ENCODE measurements at places on chromosomes 11 and 22.

DNA sequence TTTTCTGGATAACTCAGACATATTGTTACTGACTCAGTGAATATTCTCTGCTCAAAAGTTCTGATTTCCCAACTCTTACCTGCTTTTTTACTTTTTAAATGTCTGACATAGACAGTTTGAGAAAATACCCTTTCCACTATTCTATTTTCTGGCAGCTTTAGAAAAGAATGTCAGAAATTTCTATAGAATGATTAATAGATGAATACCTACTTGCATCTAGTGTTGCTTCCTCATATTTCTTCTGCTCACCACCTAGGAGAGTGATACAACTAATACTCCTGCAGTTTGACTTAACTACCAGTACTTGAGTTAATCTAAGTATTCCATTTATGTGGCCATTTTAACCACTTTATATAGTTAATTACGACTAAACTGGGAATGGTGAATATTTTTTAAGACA lies 55.2 kb downstream of the KDM2A start:
- no peak for DNase-seq

- no peak for DNase-seq
Measured at GRCh38 chr11:78551066-78551465, 23.6 kb downstream of the NARS2 start.

GRCh38 chr11:109783014-109783413 lies 310.2 kb upstream of the ZC3H12C start:
- no peak for DNase-seq

GRCh38 chr11:42422090-42422489 lies 889.7 kb upstream of the API5 start:
- DNase-seq = no peak

DNA sequence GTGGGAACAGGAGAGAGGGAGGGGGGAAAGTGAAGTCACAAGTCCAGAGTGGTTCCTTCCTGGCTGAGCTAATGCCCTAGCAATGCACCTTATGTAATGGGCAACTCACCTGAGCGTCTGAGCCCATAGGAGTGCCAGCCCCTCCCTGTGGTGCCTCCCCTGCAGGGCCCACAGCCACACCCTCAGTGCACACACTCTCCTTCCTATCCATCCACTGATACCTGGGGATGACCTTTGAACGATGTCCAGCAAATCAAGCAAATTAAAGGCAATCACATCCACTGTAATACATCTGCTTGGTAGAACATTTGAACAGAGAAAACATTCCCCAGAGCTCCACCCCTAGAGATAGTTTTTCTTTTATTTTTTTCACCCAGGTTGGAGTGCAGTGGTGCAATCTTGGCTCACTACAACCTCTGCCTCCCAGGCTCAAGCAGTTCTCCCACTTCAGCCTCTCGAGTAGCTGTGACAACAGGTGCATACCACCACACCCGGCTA lies 19.6 kb upstream of the MICAL2 start:
- no peak for DNase-seq

- no peak for DNase-seq
Measured at GRCh38 chr22:45224331-45224730, 16.4 kb downstream of the KIAA0930 start.

DNA sequence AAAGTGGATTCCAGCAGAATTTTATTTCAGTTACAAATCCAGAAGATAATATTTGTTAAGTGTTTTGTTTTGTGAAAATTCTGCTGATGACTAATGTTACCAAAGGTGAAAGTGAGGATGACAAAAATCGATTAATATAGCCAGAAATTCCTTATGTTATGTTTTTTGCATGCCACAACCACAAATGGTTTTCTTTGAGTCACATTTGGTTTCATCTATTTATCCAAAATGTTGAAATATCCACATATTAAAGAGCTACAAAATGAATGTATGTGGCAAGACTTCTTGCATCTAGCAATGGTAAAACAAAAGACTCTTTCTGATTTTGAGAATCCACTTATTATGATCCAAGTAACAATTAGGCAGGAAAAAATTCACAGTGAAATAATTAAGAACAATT lies 150.1 kb upstream of the LRRC4C start:
- DNase-seq = no peak

GRCh38 chr11:85779956-85780640 lies 30.8 kb downstream of the SYTL2 start:
- peak; percentile 20 for DNase-seq

- DNase-seq = peak; percentile 30
Measured at GRCh38 chr11:69744435-69744834, 30.7 kb downstream of the FGF4 start.

GRCh38 chr11:61056571-61056970 lies 45.7 kb upstream of the CD5 start:
- no peak for DNase-seq

- DNase-seq = no peak
Measured at GRCh38 chr11:11866203-11866602, 24.4 kb downstream of the USP47 start.

GRCh38 chr11:2258501-2259465 lies 11.6 kb downstream of the ASCL2 start:
- DNase-seq = no peak

DNA sequence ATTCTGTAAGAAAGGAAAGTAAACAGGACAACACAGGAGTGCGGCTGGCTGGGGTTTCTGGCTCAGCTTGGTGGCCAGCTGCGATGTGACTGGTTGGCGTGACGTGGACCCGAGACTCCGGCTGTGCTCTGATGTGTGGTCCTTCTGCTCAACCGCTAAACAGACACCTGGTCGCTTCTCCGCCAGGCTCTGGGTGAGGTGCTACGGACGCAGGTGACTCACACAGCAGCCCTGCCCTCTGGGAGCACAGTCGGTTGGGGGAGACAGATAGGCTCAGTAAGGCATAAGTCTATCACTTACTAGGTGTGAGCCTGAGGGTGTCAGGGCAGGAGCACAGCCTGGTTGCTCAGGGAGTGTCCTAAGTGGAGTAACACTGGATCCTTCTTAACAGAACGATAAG lies 8.2 kb downstream of the RTL6 start:
- DNase-seq = no peak

DNA sequence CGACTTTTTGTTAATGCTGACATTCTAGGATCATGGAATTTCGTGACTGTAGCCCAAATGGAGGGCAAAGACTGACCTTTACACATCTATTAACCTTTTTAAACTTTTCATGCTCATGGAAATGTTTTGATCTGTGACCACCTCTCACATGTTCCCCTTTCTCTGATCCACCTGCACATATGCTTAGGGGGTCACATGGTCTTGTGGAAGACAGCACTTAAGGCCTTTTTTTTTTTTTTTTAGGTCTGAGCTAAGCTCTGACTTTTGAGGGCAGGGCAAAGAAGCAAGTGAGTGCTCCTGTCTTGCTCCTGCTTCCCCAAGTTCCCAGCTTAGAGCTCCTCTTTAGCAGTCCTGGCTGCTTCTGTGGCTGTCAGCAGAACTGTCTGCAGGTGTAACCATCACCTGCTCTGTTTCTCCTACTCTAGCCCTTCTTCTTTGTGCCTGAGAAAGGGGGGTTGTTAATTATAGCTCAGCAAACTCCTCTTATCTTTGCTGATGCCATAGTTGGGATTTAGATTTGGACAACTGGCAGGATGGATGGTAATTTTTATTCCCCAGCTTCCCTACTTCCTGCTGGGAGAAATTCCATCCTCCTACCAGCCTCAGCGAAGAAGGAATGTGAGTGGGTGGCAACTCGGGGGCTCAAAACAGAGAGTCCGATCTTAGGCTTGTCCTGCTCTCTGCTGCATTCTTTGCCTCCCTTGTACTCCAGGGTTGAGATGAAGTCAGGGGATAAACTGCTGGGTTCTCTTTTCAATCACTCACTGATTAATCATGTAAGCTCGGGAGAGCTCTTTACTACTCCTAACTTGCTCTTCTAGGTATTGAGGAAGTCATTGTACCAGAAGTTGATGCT lies 64.4 kb downstream of the GRAMD1B start:
- no peak for DNase-seq

DNA sequence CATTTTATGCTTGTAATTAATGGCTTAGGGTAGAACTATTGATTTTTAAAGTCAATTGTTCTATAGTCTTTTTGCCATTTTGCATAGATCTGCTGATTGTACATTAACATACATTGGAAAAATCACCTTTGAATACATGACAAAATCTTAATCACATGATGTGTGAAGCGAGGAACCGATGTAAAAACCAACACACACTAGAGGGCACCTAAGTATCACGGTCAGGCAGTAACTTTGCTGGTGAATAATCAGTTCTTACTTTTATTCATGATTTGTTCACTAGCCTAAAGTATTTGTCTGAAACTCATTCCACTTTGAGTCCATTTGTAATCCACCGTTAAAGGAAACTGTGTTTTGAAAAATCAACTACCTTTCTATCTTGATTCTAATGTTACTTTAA lies 28.2 kb downstream of the JHY start:
- peak; percentile 40 for DNase-seq

- DNase-seq = no peak
Measured at GRCh38 chr22:35616043-35616442, 1.1 kb downstream of the MB start.

- no peak for DNase-seq
Measured at GRCh38 chr22:48242461-48242864, 1480.0 kb downstream of the TBC1D22A start.

GRCh38 chr11:68043349-68044144 lies 4.7 kb downstream of the TCIRG1 start:
- DNase-seq = no peak

- DNase-seq = peak; percentile 79
Measured at GRCh38 chr11:106391771-106392420, 314.4 kb downstream of the AASDHPPT start.

DNA sequence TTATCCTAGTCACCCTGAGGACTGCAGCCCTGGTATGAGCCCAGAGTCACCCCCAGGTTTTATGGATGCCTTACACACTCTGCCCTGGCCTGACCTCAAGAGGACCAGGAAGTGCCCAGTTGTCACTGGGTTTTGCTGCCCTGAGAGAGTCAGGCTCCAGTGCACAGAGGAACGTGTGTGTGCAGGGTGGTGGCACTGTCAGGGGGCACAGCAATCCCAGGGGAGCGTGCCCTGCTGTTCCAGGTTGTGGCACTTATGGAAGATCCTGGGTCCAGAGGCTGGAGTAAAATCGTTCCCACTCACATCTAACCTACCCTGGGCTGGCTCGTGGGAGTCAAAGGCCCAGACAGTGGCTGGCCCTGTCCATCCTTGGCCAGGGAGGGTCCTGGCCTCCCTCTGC lies 7.6 kb downstream of the APOBEC3A start:
- no peak for DNase-seq

GRCh38 chr11:61699737-61700160 lies 19.6 kb downstream of the DAGLA start:
- DNase-seq = no peak

All from HCEC 1CT (cell line).